Pulmonary artery endothelial cell (primary cell): ENCODE measurements at places on chromosomes 5 and 9. TPM values are rescaled to one million over a fixed set of nuclear protein-coding genes. Genes with fewer than 3 reads are reported as not detected.

DNA sequence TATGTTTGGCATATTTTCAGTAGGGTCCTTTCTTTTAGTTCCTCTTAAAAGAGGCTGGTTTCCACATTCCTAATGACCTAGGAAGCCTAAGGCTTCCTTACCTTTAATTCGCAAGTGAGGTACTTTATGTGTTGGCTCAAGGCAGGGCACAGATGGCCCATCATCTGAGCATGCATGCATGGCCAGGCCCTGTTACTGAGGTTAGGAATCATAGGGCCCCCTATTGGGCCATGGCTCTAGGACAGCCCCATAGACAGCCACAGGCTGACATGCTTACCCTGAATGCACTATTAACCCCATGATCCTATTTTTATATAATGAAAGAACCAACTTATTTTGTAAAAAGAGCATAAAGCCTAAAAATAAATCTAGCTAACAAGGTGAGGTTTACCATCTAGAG is 271.4 kb downstream of the ELAVL2 start:
- DNase-seq: no peak

SEC61B gene
- total RNA-seq: 97.3 and 123 TPM in 2 replicates

DNA sequence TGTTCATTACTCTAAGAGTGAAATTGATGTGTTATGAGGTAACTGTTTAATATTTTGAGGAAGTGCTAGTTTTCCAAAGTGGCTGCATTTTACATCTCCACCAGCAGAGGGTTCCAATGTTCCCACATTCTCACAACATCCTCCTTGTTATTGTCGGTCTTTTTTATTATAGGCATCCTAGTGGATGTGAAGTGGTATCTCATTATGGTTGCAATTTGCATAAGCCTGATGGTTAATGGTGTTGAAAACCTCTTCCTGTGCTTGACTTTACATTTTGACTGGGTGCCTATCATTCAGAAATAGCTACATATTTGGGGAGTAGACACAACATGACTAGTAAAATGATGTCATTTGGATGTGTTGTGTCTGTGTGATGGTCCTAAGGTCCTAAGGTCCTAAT is 143.6 kb downstream of the MRPS30 start:
- no peak for DNase-seq

CD14 gene
- 0.26 and 0.49 TPM in 2 replicates for total RNA-seq

HAPLN1 gene
- not detected in 2 replicates for total RNA-seq
